ENCODE measurements at places on chromosomes 3 and 15.

DNA sequence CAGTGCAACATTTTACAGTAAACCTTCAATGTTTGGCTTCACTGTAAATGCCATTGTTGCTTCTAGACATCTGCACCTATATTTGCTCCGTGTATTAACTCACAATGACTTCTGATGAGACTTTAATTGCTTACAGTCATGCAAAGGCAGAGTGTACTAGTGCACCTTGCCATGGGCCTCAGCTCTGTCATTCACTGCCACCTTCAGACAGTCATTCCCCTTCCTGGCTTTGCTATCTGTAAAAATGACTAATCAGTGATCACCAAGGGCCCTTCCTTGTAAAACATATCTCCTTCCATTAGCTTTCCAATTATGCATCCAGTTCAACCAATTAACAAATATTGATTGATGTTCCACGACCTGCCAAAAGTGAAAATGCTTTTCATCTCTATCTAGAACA is 120.3 kb downstream of the ARRDC4 start:
- no peak for DNase-seq

GRCh38 chr3:126659915-126660886 is 5.3 kb upstream of the TXNRD3 start:
- DNase-seq: no peak

DNA sequence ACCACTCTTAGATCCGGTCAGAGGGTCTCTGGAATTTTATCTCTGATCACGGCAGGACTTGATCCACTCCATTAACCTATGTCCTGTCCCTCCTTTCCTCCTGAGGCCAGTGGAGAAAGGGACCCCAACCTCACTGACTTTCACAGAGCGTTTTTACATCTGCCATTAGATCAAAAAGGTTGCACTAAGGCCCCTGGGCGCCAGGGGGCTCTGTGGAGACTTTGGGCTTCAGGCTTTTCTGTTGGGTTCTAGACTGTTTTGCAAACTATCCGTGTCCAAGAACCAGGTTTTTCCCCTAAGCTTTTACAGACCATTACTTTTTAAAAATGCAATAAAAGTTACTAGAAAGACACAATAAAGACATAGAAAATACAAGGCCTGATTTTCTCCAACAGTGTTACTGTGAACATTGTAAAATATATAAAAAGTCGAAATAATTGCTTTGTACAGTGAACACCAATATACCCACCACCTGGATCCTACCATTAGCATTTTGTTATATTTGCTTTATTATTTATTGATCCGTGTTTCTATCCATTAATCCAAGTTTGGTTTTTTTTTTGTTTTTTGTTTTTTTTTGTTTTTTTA is 159.7 kb downstream of the POLR2M start:
- peak; percentile 45 for DNase-seq

DNA sequence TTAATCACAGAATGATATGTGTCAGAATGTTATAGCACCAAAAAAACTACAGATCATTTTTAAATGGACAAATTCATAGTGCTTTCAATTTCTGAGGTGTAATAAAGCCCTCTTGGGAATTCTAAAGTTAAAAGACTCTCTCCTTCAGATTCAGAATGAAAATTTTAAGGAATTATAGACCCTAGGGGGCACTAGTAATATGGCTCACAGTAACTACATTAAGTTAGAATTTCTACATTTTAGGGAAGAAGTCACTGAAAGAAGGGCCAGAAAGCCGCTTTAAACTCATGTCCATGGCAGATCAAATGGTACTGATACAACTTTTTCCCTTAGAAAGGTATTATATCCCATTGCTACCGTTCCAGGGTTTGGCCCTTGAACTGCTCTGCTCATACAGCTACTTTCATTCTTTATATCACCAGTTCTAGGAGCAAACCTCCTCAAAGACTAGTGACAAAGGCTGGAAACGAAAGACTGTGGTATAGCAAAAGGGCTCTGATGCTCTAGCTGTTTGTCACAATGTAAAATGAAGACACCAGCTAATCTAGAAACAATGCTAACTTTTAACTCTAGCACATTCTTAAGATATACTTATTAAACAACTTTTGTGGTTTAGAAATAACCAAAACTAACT is 18.1 kb downstream of the DAZL start:
- no peak for DNase-seq

- no peak for DNase-seq
These were observed 59.0 kb downstream of the EPHB3 start for GRCh38 chr3:184620475-184621119.

DNA sequence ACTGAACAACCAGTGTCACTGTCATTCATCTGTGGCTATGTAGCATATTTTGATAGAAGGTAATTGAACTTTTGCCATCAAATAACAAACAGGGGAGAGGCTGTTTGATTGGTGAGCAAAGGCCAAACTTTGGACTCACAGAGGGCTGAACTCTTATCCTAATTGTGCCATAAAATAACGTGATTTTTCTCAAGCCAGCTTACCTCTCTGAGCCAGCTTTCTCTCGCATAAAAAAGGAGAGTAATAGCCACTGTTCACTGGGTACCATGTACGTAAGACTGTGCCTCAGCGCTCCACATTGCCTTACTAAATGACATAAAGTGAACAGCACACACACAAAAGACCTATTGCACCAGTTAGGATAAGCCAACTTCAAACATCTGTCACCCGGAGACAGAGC is 216.9 kb downstream of the LRTM1 start:
- no peak for DNase-seq

DNA sequence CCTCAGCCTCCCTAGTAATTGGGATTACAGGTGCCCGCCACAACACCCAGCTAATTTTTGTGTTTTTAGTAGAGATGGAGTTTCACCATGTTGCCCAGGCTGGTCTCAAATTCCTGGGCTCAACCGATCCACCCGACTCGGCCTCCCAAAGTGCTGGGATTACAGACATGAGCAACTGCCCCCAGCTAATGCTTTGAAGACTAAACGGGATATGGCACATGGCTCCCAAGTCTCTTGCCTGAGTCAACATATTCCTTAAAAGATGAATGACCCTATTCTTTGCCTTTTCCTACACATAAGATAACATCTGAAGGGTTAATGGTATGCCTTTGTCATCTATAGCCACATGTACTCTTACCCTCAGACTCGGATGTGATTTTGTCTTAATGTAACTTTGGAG is 38.4 kb upstream of the NEDD4 start:
- DNase-seq: no peak

DNA sequence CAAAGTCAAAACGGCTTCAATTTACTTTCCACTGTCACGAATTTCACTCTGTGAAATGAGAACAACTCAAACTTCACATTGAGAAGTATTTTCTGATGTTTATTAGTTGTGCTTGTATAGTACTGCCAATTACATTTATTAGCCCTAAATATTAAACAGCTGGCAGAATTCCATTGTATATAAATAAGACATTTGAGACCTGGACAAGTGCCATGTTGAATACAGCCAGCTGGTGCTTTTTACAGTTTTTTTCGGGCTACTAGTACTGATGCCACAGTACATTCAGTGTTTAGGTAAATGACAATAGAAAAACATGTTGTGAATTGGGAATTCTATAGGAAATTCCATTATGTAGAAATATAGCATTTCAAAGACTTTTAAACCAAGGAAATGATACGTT is 79.0 kb downstream of the EPHA3 start:
- DNase-seq: no peak

DNA sequence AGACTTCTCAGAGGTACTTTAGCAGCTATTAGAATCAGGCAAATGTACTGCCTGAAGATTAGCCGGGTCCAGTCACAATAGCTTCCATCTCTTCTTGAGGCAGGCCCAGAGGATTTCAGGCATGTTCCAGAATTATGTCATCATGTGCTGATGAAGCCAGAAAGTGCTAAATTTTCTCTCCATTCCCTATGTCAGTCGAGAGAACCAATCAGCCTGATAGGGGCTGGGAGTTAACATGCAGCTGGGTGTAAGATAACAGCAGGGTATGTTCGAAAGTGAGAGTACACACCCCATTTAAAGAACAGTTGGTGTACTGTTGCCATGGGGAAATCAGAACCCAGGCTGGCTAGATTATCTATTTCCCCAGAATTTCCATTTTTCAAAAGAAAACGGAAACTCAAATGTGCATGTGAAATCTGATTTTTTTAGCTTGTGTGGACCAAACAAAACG is 48.7 kb downstream of the MYH15 start:
- no peak for DNase-seq

GRCh38 chr3:52181543-52181942 is 16.4 kb upstream of the ALAS1 start:
- no peak for DNase-seq

DNA sequence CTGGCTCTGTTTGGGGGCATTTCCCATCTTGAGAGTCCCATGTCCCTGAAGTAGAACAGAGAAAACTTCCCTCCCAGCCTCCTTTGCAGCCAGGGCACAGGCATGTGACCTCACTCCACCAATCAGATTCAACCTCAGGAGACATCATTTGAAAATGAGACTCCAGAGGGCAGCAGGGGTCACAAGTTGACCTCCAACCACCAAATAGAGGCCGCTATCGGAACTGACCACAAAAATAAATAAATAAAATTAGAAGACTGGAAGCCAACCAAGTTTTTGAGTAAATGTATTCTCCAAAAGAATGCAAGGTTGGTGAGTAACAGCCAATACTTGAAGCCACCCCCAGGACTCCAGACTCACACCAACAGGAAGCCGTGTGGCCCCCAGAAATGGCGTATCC is 106.5 kb downstream of the CHSY1 start:
- no peak for DNase-seq

DNA sequence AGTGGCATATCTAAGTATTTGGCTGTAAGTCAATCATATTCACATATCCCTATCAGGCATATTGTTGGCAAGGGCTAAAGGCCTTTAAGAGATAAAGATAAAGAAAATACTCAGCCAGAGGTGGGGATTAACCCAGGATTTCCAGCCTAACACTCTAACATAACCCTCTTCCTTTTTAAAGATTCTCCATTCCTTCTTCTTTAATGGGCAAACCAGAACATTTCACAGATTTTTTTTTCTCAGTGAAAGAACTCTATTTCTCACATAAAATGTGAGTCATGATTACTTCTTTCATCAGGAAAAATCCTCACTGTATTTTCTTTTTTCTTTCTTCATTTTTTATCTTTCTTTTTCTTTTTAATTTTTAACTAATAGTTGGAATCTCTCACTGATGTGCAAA is 200.4 kb downstream of the NR1D2 start:
- DNase-seq: no peak

DNA sequence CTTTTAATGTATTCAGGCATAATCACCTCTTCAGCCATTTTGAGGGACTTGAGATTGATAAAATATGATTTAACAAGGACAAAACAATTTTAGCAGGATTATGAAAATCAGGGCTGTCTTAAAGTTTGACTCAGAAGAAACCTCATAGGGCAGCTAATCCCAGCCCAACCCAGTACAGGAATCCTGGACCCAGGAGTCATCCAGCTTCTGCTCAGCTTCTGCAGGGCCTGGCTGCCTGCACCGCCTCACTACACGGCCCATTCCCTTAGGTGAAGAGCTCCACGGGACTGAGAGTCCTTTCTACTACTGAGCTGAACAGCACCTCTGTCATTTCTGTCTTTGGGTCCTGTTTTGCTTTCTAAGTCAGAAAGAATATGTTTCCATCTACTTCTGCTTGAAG is 37.5 kb downstream of the ARHGAP31 start:
- DNase-seq: no peak

DNA sequence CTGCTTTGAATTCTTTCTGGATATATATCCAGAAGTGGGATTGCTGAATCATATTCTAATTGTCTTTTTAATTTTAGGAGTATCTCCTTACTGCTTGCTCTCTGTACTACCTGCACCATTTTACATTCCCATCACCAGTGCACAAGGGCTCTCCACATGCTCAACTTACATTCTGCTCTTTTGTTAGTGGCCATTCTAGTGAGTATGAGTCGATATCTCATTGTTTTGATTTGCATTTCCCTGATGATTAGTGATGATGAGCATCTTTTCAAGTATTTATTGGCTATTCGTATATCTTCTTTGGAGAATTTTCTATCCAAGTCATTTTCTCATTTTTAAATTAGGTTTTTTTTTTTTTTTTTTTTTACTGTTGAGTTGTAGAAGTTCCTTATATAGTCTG is 29.5 kb downstream of the PFN2 start:
- no peak for DNase-seq

DNA sequence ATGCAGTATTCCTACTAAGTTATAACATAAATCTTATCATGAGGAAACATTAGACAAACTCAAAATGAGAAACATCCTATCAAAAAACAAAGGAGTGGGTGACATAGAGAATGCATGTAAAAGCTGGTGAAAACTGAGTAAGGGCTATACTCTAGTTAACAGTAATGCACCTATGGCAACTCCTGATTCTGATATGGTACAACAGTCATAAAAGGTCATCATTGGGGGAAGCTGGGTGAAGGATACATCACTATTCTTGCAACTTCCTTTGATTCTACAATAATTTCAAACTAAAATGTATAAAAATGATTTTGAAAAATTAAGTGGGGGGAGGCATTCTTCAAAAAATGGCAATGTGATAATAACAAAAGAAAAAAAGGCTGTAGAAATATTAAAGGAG is 6.8 kb downstream of the PIK3R4 start:
- no peak for DNase-seq

DNA sequence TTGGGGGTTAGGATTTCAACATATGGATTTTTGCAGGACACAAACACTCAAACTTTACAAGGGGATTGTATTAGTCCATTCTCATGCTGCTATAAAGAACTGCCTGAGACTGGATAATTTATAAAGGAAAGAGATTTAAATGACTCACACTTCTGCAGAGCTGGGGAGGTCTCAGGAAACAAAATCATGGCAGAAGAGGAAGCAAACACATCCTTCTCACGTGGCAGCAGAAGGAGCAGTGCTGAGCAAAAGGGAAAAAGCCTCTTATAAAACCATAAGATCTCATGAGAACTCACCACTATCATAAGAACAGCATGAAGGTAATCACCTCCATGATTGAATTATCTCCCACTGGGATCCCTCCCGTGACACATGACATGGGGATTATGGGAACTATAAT is 1183.1 kb downstream of the ZPLD1 start:
- DNase-seq: no peak

GRCh38 chr3:168034152-168034928 is 61.4 kb downstream of the GOLIM4 start:
- no peak for DNase-seq

DNA sequence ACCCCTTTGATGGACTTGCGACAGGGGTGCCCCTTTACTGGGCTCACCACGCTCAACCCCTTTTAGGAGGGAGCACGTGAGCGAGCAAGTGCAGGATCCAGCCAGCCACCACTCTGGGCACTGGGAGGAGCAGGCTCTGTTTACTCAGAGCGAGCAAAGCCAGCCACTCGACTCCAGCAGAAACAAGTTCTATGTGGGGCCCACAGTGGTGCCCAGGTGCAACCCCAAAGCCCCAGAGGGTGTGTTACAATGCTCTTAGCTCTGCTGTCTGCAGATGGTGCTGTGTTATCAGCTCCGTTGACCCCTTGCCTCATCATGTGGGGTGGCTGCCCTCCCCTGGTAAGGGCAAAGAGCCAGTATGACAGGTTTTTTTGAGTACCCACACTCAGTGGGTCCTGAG is 120.3 kb upstream of the SUCLG2 start:
- DNase-seq: no peak

DNA sequence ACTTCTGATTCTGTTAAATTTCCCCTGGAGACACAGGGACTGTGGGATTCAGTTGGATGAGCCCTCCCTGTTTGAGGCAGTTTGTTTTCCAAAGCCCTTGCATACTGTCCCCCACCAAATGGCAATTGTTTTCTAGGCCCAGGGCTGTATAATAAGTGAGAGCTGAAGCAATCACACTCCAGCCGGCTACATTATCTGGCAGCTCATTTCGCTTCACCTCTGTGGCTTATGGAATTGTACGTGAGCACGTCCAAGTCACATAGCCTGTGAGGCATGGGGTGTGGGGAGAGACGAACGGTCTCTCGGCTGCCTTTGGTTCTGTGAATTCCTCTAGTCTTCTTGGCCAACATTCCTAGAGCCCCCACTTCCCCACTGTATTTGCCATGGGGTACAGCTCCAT is 10.7 kb downstream of the RBP2 start:
- no peak for DNase-seq

Measured in GM10248 (cell line).